Fibroblast of skin of scalp (primary cell): ENCODE measurements at places on chromosomes 4 and X.

DNA sequence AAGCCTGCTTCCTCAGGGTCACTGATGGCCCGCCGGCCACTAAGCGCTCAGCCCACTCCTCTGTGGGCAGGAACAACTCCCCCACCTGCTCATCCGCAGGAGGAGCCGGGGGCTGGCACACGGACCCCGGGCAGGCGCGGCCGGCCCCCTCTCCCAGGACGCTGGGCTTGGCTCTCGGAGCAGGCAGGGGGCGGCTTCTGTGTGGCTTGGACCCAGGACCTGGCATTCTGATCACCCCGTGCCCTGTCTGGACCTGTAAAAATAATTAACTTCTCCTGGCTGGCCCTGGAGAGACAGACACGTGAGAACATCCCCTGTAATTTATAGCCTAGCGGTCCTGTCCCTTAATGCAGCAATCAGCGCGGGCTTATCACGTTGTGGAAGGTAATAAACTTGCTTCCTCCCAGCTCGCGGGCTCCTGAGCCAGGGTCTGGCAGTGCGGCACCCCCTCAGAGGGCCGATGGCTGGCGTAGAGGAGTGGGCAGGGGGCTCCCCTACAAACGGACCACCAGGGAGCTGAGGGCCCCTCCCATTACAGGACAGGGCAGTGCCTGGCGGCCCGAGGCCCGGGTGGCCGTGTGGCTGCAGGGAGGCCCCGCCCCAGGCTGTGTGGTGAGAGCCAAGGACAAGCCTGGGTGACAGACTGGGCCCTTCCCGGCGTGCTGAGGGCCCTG is 84.5 kb upstream of the NKX1-1 start:
- no peak for DNase-seq

GRCh38 chrX:139134316-139134715 is 396.2 kb upstream of the F9 start:
- DNase-seq = no peak

DNA sequence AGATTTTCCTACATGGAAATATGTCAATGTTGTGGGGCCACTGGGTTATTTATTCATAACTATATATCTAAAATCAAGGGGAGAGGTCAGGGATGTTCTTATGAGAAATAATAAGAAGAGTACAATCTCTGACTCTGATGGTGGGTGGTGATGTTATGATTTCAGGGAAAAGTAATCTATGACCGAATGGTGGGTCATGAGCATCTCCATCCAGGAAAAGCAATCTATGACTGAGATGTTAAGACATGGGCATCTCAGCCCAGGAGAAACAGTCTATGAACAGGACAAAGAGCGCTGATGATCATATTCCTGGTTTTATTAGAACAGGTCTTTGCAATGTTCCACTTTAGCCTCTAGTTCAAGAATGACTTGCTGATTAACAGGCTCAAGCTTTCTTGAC is 137.1 kb downstream of the ARSF start:
- DNase-seq = no peak

- DNase-seq = no peak
These were observed 104.9 kb upstream of the CENPE start for GRCh38 chr4:103303011-103303410.

DNA sequence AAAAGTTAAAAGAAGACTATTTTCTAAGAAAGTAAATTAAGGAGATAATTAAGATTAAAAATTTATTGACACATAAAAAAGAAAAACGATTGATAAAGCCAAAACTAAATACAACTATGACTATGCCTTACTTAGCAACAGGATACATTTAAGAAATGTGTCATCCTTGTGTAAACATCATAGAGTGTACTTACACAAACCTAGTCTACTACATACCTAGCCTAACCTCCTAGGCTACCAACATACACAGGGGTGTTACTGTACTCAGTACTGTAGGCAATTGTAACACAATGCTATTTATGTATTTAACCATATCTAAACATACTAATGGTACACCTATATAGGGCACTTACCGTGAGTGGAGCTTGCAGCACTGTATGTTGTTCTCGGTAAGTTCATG is 108.3 kb downstream of the ANXA10 start:
- no peak for DNase-seq

- DNase-seq = peak; percentile 12
These were observed 169.4 kb upstream of the BANK1 start for GRCh38 chr4:101621120-101621519.

DNA sequence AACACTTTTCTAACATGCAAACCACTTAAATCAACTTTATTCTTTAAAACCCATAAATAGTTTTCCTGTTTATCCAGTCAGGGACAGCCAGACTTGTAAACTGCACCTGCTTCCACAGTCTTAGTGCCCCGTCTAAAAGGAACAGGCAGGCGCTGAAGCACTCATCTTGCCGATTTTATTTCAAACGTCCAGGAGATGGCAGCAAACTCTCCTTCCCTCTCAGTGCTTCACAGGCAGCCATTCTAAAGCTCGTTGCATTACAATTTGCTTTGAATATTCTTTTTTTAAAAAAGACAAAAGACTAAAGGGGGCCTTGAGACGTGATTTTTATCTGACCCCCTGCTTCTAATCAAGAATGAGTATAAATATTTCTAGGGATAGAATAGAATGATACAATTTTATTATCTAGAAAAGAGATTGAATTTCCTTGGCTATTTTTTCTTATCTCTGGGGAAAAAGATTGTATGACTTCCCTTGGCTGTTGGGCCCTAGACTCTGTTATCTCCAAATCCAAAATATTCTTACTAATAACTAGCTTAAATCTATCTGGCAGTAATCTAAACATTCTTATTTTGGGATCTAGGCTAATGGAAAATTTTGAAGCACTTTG is 93.6 kb upstream of the MYOZ2 start:
- peak; percentile 79 for DNase-seq

DNA sequence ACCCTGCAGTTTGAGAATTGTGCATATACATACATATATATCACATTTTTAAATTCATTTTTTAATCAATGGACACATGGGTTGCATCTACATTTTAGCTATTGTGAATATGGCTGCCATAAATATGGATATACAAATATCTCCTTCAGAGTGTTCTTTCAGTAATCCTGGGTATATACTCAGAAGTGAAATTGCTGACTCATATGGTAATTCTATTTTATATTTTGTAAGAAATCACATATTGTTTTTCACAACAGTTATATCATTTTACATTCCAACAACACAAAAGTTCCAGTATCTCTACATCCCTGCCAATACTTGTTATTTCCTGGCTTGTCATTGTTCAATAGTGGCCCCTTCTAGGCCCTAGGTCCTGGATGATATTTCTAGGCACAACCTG is 20.6 kb upstream of the HSFX4 start:
- DNase-seq = no peak

DNA sequence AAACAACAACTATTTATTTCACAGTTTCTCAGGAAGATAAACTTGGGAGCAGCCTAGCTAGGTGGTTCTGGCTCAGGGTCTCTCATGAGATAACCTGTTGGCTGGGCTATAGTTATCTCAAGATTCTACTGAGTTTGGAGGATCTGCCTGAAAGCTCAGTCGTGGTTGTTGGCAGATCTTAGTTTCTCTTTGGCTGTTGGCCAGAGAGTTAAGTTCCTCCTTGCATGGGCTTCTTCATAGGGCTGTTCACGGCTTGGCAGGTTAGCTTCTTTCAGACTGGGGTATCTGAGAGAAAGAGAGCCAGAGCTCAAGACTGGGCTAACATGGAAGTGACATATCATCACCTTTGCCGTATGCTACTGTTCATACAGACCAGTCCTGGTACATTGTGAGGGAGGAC is 28.7 kb downstream of the SEC24B start:
- DNase-seq = no peak

DNA sequence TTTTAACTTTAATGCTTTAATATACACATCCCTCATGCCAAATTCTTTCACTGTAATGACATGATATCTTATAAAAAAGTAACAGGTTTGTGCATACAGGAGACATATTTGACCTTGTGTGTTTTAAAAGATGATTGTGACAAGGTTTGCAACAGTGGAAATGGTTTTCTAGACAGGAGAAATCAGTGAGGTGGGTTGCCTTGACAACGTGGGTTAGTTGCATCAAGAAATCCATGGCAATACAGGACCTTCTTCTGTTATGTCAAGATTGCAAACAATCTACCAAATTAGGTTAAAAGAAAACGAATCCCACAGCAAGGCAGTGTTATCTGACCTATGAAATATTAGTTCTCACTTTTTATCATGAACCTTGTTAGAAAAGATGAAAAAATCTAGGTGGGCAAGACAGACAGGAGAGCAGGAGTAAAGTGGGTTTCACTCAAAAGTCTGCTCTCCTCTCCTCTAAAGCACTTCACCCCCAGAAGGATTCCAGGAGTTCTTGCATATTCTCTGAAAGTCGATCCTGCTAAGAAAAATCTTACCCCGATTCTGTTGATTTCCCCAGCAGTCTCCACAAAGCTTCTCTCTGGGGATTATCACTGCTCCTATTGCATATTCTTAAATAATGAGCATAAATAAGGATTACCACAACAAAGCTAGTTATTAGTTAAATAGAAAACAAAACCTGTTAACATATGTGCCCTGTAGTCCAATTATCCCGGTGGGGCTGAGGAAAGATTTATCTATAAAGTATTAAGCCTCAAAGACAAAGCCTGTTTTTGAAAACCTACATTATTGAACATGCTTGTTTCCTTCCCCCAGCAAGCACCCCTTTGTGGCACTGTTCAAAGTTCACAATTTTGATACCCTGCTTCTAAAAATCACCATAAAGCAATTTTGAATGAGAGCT is 71.0 kb downstream of the TMA16 start:
- DNase-seq = no peak

- DNase-seq = no peak
These were observed 15.6 kb downstream of the ENOX2 start for GRCh38 chrX:130887376-130887775.

- DNase-seq = no peak
These were observed 156.3 kb upstream of the NOCT start for GRCh38 chr4:138859254-138859653.

DNA sequence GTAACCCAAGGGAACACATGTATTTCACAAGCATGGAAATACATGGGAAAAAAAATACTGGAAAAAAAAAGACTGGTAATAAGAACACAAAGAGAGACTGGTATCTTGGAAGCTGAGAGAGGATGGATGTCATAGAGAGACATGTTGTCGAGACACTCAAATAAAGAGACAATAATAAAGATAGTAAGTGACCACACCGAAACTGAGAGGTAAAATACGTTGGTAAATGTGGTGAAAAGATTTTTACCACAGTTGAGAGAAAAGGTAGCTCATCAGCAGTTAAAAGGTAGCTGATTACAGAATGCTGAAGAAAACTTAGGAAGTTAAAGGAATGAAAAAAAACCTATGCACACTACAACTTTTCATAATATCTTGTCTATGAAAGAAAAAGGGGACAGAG is 81.1 kb downstream of the ARAP2 start:
- no peak for DNase-seq

DNA sequence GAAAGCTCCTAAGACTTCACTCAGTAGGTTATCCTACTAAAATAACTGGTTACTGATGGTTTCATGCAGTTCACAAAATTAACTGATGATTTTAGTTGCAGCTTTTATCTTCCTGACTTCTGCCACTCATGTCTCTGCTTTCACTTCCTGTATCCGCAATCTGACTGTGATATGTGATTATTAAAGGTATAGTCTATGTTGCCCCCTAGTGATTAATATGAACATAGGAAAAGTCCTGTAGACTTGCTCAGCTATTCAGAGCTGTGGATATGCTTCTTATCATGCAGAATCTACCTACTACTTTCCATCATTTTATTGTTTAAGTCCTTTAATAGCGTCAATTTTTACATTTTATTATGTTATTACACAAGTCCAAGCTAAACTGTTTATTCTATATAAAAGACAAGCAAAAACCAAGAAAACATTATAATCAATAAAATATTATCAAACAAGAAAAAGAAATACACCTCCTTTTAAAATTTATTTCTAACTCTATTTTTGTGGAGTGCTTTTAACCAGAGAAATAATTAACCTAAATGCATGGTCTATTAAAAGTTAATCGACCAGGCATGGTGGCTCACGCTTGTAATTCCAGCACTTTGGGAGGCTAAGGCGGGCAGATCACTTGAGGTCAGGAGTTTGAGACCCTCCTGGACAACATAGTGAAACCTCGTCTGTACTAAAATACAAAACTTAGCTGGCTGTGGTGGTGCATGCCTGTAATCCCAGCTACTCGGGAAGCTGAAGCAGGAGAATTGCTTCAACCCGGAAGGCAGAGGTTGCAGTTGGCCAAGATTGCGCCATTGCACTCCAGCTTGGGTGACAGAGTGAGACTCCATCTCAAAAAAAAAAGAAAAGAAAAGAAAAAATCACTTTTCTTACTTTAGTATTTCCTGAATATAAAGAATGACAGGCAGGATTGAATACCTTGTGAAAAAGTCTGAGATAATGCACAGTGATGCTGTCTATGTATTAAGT is 40.4 kb upstream of the TLR2 start:
- peak; percentile 61 for DNase-seq

DNA sequence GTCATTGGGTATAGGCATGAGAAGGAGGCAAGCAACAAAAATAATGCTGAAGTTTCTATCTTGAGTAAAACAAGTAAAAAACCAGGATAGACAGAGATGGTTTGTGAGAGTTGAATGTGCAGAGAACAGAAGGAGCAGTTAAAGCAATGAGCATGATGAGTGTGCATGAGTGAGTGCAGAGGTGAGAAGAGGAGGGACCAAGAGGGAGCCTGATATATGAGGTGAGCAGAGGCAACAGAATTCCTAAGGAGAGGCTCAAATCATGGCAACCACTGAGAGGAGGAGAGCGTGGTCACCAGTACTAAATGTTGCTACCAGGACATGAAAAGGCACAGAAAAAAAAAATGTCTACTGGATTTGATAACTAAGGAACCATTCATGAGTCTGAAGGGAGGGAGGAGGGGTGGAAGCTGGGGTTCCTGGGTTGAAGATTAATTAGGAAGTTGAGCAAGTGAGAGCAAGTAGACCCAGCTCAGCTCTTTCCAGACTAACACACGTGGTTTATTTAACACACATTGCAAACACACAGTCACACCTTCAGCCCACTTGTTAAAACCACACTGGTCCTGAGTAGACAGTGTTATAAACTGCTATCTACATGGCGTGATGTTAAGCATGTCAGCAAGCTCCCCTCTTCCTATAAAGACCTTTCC is 69.0 kb upstream of the IQCM start:
- no peak for DNase-seq

DNA sequence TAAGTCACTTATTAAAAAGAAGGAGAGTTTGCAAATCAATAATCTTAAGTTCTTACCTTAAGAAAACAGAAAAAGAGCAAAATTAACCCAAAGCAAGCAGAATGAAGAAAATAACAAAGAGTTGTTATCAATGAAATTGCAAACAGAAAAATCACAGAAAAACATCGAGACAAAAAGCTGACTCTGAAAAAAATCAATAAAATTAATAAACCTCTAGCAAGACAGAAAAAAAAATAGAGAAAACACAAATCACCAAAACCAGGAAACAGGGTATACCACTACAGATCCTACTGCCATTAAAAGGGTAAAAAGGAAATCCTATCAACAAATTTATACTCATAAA is 17.3 kb upstream of the RBM41 start:
- no peak for DNase-seq

DNA sequence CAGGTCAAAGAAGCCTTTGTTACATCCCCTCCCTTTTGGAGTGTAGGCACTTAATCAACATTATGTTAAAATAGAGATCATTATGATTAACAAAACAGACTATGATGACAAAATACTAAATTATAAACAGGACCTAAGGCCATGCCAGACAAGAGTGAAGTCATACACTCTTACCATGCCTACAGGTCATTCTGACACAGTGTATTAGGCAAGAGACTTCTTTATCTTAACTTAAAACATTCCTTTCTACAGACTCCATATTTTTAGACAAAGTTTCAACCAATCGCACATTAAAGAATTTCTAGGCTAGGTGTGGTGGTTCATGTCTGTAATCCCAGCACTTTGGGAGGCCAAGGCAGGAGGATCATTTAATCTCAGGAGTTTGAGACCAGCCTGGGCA is 128.6 kb upstream of the SLC34A2 start:
- DNase-seq = no peak

GRCh38 chrX:84320614-84321013 is 132.6 kb upstream of the RPS6KA6 start:
- DNase-seq = no peak
